ENCODE measurements at places on chromosomes 12 and 14.

GRCh38 chr12:65208964-65209654 is 39.7 kb downstream of the LEMD3 start:
- no peak for DNase-seq

DNA sequence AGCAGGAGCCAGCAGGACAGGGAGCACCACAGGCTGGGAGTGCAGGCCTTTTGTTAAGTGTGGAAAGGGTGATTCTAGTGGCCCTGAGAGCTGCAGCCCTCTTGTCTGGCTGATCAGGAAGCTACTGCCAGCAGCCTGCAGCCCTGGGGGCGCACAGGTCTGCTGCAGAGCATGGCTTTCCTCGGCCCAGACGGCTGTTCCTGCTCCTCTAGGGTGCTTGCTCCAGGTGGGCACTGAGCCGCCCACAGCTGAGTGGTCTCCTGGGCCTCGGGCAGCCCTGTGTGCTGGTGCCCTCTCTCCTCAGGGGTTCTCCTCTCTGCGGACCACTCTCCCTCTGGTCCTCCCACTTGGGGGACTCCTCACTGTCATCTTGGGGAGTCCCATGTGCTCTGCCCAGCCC is 18.9 kb downstream of the CCDC88C start:
- DNase-seq: no peak

- DNase-seq: peak; percentile 72
These were observed 190.2 kb upstream of the CNOT2 start for GRCh38 chr12:70052931-70053497.

- peak; percentile 82 for DNase-seq
These were observed 49.2 kb downstream of the TESPA1 start for GRCh38 chr12:54935235-54935951.

- no peak for DNase-seq
These were observed 15.8 kb upstream of the HVCN1 start for GRCh38 chr12:110704750-110705149.

DNA sequence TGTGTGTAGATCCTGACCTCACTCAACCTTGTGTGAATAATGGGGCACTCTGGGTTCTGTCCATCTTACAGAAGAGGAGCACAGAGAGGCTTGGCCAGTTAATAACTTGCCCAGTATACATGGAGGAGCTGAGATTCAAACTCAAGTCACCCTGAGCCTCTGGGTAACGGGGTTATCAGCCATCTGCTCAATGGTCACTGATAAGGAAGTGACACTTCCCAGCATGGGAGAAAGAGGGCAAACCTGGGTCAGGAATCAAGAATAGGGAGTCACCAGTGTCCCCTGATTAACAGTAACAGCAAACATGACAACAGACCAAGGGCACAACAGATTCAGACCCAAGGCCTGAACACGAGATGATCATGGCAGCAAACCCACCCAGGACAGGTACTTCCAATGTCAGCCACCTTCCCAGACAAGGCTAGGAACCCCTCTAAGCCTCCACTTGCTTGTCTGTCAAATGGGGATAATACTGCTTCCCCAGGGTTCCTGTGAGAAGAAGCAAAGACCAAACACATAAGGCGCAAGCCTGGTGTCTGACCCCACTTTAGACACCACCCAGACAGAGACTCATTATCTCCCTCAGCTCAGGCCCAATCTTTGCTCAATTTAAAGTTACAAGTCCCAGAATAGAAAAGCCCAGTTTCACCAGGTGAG is 3.6 kb downstream of the CCDC85C start:
- DNase-seq: no peak

- DNase-seq: no peak
These were observed 216.5 kb upstream of the RTL1 start for GRCh38 chr14:101119830-101120571.

DNA sequence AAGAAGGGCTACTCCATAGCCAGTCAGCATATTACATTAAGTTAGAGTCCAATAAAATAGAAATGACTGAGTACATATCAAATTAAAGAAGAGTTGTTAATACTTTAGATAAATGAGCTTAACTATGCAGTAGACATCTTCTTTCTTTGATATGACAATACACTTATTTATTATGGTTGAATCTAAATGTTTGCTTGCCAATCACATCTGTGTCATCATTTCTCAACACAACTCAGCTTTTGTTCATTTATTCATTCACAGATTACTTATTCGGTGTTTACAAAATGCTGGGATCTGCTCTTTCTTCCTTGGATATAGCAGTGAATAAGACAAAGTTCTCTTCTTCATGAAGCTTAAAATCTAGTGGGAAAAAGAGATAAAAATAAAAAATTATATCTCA is 614.6 kb upstream of the ATP2B1 start:
- DNase-seq: no peak

- DNase-seq: no peak
These were observed 50.8 kb upstream of the ISM2 start for GRCh38 chr14:77549451-77549850.

- no peak for DNase-seq
These were observed 37.3 kb upstream of the ATXN2 start for GRCh38 chr12:111636209-111636945.

DNA sequence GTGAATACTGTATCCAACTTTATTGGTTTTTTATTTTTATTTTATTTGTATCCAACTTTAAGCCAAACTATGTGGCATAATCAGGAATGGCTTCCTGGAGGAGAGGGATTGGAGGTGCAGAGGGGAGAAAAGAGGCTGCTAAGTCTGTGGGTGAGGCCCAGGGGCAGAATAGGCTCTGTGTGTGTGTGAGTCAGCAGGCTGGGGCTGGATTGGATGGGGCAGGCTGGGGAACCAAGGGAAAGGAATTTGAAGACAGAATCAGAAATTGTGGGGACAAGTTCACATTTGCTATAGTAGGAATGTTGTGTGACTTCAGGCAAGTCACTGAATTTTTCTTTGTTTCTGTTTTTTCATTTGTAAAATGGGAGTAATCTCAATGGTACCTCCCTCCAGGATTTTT is 12.8 kb upstream of the RILPL1 start:
- DNase-seq: no peak

DNA sequence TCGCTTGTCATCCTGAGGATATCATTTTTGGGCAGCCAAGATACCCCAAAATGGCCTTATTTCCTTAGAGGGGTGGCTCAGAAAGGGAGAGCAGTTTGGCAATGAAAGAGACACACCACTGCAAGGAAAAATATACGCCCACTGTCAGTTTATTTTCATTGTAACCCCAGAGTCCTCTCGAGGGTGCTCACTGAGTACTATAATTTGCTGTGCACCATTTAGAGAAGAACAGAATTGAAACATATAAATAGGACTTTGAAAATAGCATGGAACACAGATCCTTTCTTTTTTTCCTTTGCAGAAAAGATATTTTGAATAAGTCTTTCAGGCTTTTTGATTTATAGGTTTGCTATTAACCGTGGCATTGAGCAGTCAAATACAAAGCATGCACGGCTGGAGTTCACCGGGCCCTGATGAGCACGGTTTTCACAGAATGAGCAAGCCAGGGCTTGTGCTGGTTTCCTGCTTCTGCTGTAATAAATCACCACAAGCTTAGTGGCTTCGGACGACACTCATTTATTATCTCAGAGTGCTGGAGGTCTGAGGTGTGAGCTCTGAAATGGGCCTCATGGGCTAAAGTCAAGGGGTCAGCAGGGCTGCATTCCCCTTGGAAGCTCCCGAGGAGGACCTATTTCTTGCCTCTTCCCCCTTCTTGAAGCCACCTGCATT is 152.3 kb downstream of the ZNF664 start:
- DNase-seq: no peak

DNA sequence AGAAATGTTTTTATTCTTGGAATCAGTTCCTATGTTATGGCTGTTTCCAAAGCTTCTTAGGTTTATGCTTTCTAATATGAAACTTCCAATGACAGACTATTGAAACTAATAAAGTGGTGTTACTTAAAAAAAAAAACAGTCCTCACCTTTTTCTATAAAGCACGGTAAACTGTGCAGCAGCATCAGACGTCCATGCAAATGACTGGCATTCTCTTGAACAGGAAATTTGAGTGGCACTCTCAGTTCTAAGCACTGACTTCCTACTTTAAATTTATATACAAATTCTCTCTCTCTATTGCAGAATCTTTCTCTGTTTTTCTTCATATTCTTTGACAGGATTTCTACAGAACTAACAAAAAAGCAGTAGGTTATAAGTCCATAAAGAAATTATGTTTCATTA is 2.8 kb upstream of the RAD51AP1 start:
- no peak for DNase-seq

GRCh38 chr12:114680604-114681069 is 3.3 kb downstream of the TBX3 start:
- DNase-seq: no peak

GRCh38 chr14:105989566-105990302 is 463.4 kb downstream of the TMEM121 start:
- no peak for DNase-seq
